GM23248 (cell line): ENCODE measurements at places on chromosomes 2 and 18. TPM values are rescaled to one million over a fixed set of nuclear protein-coding genes. Genes with fewer than 3 reads are reported as not detected.

The DCDC2C gene
- not detected in 2 replicates for total RNA-seq

The CHST9 gene
- total RNA-seq: not detected in 2 replicates

The REEP1 gene
- not detected in 2 replicates for total RNA-seq

The SP140L gene
- 7.8 and 8.0 TPM in 2 replicates for total RNA-seq

DNA sequence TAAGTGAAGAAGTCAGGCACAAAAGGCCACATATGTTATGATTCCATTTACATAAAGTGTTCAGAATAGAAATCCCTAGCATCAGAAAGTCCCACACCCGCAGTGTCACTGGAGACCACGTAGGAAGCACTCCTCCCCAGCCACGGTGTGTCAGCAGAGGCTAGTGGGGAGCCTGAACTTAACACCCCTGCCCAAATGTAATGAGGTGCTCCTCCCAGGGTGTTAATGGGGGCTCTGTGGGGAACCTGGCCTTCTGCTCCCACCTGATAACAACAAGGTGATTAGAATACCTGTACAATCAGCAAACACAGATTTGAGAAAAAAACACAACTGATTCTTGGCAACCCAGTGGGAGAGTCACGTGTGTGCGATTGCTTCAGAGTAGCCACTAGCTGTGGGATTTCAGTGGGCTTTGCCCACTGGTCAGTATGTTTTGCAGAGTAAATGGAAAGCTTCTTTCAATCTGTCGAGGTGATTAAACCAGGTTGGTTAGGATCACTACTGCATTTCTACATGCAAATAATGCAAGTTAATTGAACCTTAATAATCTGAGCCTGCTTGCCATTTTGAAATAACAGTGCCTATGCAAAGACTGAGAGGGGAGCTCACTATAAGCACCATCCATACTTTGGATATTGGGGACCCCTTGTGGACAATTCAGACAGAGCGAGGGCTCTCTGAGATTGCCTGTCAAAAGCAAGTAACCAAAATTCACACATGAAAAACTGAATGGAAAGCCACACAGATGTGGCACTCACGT lies 20.6 kb upstream of the ATRAID start:
- peak; percentile 76 for DNase-seq

DNA sequence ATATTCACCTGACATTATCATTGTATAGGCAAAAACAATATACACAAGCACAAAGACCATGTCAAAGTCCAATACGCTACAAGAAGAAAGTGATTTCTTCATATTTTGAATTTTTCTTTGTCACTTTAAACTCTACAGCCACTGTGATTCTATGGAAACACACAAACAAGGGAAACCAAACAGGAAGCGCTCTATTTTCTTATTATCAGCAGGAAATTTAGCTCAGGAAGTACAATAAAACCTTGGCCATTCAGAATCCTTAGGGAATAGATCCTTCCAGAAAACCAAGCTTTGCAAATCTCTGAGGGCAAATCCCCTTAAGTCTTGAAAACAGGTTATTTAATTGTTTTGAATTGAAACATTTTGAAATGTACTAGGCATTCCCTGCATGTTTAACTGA lies 336.2 kb downstream of the EPHA4 start:
- DNase-seq: no peak

DNA sequence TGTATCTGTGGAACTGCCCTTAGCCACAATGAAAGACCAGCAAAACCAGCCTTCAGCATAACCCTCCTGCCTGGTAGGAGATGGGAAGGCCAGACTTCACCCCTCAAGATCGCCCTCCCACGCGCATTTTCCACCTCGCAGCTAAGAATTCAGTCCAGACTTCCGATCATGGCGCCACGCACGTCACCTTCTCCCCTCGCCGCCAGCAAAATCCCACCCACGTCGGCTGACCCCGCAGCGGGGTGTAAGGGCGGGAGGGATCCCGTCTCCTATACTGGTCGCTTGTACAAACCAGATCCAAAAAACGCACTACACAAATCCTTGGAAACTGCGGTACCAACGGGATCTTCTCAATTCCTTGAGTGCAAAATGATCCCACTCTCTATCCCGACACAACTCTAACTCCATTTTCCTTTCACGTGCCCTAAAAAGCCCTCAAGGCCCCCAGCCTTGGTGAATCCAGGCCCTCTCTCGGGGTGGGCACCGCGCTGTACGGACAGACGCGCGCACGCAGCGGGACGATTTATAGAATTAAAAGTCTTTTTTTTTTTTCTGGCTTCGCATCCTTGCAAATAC lies 1.0 kb upstream of the BMPR2 start:
- DNase-seq: peak; percentile 90

GRCh38 chr18:45958730-45959129 lies 8.4 kb downstream of the EPG5 start:
- peak; percentile 34 for DNase-seq

DNA sequence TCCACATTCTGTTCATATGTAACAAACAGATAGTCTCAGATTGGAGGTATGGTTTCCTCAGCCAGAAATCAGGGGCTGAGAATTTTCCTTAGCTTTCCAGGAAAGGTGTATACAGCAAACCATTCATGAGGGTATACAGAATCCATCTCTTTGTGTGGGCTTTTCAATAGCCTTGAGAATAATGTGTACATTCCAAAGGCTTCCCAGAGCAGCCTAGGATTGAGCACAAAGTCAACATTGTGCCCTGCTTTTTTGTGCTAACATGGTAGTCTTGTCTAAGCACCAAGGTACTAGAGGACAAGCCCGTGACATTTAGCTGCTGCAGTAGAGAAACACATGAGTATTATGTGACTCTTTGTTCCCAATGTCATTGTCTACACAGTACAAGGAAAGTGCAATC lies 322.1 kb upstream of the TANK start:
- DNase-seq: no peak

- no peak for DNase-seq
Measured at GRCh38 chr2:216830346-216830745, 29.5 kb downstream of the TNP1 start.

DNA sequence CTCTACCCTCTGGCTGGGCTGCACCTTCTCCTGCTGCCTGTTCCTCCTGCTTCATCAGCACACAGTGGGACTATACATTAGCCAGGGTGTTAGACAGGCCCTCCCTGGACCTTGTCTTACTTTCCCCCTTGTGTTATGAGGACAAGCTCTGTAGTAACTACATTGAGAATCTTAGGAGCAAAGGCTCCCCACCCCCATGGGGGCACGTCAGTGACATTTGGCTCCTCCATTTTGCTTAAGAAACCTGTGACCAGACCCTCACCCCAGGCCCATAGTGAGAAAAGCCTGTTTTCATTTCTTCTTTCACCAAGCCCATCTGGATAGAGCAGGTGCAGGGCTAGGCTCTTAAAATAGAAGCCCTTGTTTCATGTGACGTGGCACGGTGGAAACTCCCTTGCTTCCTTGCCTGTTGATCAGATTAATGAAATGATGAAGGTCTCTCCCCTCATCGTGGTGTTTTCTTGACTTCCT lies 146.7 kb downstream of the RPIA start:
- no peak for DNase-seq

DNA sequence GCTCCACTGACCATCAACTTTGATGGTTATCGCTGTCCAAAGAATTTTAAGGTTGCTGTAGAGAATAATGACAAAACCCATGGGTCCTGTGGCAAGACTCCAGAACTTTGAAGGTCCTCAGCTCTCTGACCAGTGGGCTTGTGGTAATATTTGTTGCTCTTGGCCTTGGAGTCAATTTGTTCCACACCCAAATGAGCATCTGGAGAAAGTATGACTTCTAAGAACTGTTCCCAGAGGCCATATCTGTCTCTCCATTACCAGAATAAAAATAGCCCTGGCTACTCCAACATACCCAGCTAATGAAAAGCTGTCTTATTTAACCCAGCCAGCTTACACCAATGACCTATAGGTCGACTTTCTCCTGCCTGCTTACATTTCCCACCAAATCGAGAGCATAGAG lies 466.4 kb downstream of the MEIS1 start:
- DNase-seq: no peak

GRCh38 chr18:23845988-23846630 lies 156.9 kb downstream of the LAMA3 start:
- DNase-seq: no peak

DNA sequence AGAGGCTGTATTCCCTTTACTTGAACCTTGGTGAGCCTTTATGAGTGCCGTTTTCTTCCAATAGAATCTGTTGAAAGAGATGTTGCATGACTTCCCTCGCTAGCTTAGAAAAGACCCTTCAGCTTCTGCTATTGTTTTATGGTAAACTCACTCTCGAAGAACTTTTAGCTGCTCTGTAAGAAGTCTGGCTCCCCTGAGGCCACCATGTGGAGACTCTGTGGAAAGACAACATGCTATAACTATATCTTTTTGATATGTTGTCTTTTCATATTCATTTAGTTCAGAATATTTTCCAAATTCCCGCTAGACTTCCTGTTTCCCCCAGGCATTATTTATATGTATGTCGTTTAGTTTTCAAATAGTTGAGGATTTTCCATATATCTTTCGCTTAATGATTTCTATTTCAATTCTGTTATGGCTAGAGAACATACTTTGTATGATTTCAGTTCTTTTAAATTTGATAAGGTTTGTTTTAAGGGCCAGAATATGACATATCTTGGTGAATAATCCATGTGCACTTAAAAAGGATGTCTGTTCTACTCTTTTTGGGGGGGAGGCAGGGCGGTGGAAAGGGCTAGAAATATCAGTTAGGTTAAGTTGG lies 64.1 kb downstream of the PTPN4 start:
- DNase-seq: peak; percentile 72

DNA sequence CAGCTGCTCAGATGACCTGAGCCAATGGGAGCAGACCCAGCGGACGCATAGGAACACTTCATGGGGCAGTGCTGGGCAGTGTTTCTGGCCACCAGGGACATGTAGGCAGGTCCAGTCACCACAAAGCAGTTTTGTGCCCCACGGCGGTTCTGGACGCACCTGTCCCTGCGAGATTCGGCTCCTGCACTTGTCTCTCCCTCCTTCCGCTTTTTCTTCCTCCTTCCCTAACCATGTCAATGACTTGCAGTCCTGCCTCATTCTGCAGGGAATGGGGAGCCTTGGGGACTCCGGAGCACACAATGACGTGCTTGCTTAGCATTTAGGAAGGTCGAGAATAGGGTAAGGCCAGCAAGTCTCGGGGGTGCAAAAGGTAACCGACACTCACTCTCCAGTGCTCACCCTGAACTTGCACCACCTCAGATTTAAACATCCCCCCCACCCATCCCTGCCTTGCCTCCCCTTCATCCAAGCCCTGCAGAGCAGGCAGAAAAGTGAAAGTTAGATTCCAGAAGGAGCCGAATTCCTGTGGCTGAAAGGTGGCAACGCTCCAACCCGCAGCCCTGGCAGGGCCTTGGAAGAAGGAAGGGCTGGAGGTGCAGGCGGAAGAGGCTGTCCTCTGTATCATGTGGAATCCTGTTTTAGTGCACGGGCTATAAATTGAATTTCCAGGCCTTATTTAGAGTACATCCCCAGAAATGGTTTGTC lies 40.5 kb upstream of the ATG16L1 start:
- peak; percentile 91 for DNase-seq

- DNase-seq: no peak
Measured at GRCh38 chr2:222228054-222228453, 70.7 kb downstream of the PAX3 start.

GRCh38 chr2:181334158-181334826 lies 122.9 kb upstream of the ITGA4 start:
- DNase-seq: no peak

GRCh38 chr2:188345831-188346458 lies 54.3 kb downstream of the GULP1 start:
- no peak for DNase-seq

DNA sequence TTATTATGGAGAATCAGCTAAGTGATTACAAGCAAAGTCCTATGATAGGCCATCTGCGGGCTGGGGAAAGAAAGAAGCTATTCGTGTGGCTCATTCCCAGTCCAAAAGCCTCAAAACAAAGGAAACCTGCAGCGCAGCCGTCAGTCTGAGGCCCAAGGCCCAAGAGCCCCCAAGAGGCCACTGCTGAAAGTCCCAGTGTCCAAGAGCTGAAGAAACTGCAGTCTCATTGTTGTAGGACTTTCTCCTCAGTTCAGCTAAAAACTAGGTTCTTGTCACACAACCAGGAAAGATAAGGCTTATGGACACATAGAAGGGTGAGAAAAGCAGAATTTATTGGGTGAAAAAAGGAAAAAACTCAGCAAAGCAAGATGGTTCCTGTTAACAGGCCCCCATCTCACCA lies 143.2 kb downstream of the RHBDD1 start:
- no peak for DNase-seq

- DNase-seq: no peak
Measured at GRCh38 chr2:230665263-230665691, 47.4 kb upstream of the CAB39 start.

DNA sequence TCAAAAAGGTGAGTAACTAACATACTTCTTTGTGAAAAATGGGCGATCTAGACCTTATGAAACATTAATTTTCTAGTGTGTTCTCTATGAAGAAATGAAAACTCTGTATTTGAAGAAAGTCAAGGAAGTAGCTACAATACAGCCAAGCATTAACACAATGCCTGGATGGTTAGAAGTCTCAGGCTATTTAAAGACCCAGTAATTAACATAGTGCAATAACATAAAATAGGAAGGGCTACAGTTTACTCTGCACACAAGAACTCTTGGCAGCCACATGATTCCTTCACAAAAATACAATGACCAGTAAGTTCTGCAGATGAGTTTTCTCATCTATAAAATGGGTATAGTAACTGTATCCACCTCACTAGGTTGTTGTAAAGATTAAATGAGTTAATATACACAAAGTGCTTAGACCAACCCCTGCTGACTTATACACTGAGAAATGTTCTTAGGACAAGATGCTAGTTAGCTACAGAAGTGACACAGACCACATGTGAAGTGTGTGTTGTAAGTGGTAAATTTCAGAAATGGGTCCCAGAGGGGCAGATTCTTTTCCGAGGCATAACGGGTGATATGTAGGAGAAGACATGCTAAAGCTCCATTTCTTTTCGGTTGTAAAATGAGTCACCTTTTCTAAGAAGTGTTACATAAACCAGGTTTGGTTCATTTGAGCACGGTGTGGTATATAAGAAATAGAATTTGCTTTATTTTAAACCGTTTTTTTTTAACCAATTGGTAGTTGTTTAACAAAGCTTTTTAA lies 61.8 kb downstream of the CXCR4 start:
- DNase-seq: no peak

DNA sequence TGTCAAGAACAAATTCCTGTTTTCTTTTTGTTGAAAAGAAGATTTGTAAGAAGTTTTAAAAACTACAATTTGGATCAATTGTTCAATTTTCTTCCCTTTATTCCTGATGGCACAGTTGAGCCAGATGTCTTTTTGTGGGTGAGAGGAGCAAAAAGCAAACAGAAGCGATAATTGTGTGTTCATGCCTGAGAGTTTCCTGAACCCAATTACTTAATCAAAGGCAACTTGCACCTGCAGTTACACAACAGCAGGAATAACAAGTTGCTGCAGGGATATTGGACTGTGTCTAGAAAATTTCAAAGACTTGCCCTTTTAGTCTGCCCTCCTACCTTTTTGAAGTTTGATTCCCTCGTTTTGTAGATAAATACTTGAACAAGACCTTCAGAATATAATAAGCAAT lies 383.6 kb downstream of the DSEL start:
- DNase-seq: no peak

GRCh38 chr2:216653931-216654365 lies 20.7 kb downstream of the IGFBP2 start:
- DNase-seq: no peak

GRCh38 chr2:223901311-223901710 lies 43.8 kb downstream of the WDFY1 start:
- DNase-seq: no peak
